ENCODE measurements at places on chromosomes 5 and 9.

DNA sequence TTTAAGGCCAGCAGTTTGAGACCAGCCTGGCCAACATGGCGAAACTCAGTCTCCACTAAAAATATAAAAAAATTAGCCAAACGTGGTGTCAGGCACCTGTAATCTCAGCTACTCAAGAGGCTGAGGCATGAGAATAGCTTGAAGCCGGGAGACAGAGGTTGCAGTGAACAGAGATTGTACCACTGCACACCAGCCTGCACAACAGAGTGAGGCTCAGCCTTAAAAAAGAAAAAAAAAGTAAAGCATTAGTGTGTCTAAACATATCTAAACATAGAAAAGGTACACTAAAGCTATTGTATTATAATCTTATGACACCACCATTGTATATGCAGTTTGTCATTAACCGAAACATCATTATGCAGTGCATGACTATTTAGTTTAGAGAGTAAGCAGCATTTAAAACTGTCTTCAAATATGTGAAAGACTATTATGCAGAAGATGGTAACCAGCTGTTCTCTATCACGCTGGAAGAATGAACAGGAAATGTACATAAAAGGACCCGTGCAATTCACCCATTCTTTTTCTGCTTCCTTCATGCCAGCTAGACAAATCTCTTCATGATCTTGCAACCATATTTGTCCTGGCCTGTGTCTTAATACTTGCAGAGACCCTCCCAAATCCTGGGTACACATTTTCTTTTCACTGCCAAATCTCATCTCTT lies 58.6 kb downstream of the ITGA1 start:
- no peak for DNase-seq

DNA sequence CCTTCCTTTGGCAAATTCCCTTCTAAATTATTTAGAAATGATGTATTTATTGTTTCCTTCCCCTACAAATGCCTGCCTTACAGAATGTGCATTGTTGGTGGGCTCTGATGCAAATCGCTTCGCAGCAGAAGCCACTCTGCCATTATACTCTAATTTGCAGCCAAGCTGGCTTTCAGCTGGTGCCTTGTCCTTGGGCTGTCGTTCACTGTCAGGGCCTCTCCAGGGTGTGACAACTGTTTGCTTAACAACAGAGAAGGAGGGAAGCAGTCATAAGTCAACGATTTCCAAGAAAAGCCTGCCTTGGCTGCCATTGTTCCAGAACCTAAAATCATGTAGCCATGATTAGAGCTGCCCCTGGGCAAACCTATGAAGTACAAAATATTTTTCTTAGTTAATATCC lies 260.1 kb upstream of the RGMB start:
- peak; percentile 49 for DNase-seq

DNA sequence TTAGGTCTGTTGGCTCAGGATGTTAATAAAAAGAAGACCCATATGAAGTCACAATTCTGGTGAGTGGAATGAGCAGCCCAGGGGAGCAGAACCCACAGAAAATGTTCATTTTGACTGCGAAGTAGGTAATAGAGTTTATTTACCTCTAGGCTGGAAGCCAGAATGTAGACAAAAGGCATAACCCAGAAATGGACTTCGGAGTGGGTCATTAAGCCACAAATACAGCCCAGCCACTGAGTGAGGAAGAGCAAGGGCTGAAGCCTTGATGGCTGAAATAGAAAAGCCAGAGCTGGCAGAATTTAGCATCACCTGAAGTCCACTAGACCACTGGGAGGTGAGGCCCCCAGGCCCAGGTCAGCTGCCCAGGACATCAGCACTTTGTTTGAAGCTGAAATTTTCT lies 168.0 kb downstream of the NXNL2 start:
- no peak for DNase-seq

GRCh38 chr9:120612218-120612617 lies 32.3 kb upstream of the CDK5RAP2 start:
- DNase-seq, result no peak

DNA sequence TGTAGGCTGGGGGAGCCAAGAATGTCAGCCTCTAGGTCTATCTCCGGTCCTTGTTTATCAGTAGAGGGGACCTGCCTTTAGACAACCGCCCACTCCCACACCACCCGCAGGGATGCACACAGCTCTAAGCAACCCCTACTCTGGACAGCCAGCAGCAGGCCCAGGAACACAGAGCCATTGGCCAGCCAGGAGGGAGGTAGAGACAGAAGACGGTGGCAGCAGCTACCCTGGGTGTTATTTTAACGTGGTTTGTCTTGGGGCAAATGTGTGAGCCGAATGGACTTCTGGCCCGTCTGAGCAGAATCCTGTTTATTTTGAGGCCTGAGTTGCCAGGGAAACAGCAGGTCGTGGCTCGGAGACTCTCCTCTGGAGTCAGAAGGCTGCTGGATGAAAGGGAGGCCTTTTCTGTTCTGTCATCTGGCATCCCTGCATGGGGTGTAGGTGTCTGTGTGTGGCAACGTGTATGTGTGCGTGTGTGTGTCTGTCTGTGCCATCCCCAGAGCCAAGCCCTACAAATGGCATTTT lies 382 bp upstream of the FGF1 start:
- peak; percentile 41 for DNase-seq

- no peak for DNase-seq
Observed at GRCh38 chr5:58545912-58546311, 37.0 kb upstream of the RAB3C start.

DNA sequence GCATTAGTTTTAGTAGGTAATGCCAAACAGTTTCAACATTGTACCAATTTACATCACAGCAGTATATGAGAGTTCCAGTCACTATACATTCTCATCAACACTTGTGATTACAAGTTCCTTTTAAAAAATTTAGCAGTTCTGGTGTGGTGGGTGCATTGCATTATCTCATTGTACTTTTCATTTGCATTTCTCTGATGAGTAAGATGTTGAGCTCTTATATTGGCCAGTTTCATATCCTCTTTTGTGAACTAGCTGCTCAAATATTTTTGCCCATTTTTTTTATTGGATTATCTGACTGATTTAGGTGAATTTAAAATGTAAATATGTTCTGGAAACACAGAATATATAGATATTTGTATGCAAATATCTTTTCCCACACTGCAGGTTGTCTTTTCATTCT lies 160.9 kb upstream of the NR3C1 start:
- DNase-seq, result no peak

DNA sequence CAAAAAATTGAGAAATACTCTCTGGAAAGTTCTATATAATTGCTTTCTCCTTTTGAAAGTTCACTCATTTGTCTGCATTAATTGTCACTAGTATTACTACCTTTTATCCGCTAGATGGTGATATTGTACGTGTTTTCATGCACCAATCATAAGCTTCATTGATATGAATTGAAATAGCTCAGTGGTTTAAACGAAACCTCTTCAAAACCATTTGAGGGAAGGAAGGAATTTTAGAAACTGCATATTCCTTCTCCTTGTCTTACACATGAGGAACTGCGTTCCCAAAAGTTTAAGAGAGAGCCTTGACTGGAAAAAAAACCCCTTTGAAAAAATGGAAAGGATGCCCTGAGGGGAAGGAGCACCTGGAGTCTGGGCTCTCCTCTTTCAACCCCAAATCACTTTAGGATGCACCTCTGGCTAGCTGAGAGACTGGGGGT lies 98.6 kb downstream of the YTHDC2 start:
- peak; percentile 54 for DNase-seq

- DNase-seq, result no peak
Observed at GRCh38 chr5:87242242-87242641, 25.4 kb upstream of the RASA1 start.

DNA sequence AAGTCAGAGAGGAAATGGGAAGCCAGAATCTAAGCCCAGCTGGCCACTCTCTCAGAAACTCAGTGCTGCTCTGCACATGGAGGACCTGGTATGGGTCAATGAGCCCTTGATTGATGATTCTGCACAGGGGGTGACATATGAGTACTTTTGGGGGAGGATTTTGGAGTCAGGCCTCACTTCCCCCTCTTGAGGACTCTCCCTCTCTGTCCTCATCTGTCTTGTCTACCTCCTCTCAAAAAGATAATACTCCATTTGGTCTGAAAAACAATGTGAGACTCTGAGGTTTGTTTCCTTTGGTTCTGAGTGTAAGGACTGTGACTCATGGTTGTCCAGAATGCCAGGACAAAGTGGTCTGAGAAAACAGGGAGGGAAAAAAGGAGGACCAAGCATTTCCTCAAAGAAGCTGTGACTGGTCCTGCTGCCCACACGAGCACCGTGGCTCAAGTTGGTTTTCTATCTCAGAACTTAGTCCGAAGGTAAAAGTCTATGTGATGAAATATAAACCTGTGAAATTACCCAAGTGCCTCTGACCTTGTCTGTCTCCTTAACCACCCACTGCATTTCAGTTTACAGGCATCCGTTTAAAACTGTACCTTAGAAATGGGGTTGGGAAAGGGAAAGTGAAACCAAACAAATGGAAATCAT lies 11.1 kb downstream of the TTC39B start:
- peak; percentile 37 for DNase-seq

GRCh38 chr5:154757814-154758406 lies 2.7 kb downstream of the LARP1 start:
- DNase-seq, result no peak

GRCh38 chr5:74028406-74028805 lies 402.4 kb downstream of the ARHGEF28 start:
- DNase-seq, result no peak

DNA sequence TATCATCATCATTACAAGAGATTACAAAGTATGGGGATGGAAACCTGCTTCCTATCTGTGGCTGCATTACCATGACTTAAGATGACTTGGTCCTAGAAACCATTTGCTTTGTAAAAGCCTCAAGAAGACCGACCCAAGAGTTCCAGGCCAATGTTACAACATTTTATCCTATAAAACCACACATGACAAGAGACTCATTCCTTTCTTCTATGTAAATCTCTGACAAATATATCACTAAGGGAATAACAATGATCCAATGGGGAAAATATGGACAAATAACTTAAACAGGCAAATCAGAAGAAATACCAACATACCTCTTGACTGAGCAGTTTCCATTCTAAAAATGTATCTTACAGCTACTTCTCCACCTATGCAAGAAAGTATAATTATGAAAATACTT lies 44.3 kb upstream of the VPS13A start:
- DNase-seq, result no peak

GRCh38 chr5:127316011-127316410 lies 25.4 kb downstream of the MEGF10 start:
- DNase-seq, result no peak

DNA sequence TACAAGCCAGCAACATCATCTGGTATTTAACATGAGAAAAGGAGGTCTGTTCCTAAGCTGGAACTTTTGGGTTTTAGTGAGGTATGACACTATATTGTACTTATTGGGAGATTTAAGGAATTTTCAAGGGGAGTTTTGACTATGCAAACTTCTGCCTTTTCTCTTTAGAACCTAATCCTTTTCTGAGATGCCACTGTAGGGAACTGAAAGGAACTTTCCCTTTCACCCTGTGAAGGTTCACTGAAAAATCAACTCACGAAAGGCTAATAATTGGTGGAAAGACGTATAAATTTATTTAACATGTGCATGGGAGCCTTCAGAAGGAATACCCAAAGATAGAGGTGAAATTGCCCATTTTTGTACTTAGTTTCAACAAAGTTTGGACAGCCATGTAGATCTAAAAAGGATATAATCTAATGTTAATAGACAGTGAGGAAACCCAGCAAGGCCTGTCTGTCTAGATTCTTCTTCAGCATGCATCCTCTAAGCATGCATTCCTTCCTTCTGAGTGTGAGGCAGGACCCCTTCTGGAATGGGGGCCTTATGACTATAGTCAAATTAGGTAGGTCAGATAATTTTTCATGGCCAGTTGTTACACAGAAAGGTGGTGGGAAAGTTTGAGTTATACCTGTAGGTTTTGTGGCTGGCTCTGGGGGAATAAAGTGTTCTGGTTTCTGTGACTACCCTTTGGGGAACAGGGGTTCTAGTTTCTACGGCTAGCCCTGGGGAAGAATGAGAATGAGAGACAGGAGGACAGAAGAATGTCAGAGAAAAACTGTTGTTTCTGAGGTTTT lies 200.3 kb downstream of the C9orf152 start:
- no peak for DNase-seq

DNA sequence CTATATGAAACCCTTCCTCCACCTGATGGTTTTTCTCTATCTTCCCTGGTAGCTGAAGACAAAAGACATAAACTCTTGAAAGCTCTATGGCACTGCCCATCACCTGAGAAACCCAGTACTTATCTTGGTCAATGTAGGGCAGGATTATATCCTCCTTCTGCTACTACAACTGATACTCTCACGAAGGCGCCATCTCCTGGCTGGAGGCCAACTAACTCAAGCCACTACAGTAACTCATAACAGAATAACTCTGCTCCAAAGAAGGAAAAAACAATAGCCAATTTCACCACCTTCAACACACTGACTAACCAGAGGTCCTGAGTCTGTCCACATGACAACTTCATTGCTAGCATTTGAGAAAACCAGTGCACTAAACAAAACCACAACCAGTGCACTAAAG lies 409.2 kb downstream of the CETN3 start:
- DNase-seq, result no peak

DNA sequence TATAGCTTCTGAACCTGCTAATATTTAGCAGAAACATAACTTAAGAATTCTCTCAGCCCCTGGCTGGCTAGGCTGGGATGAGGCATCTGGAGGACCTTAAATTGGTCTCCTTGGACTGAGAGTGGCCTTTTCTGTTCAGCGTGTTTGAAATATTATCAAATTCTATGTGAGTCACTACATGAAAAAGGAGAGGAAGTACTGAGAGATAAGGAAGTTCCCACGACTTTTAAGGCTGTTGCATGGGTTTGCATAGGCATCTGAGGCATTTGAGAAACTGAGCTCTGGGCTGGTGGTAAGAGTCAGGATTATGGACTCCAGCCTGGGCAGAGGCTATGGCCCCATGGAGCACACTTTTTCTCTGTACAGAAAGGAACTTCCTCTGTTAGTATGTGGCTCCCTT lies 816.2 kb upstream of the GRAMD2B start:
- no peak for DNase-seq

DNA sequence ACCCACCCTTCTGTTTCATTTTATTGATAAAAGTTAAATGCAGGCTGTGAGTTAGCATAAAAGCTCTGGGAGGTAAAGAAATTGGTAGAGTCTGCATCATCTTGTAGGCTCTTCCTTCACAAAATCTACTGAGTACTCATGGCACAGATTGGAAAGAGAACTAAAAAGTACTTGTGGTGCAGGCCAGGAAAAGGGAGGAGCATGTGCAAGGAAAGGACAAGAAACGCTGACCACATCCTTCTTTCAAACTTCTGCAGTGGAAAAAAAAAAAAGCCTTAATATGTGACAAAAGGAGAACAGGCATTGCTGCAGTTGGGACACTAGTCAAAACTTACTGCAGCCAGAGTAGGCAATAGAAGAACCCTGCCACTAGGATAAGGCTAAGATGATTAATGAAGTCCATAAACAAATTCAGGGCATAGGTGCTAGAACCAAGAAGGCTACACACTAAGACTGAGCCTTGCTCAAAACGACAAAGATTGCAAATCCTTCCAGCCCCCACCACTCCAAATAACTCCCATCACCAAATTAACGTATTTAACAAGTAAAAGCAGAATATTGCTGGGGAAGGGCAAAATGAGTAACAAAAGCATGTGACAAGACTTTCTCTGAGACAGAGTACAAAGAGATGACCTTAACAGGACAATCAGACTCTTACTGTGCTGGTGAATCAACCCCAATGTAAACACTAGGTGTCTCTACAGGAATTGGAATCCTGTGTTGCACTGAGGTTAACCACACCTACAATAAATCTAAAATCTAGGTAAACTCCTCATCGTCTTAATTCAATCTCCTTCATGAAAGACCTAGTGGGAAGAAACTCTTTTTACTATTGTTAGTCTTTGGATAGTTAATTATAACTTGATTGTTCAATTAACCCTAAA lies 1024.8 kb downstream of the TLE1 start:
- no peak for DNase-seq

Measured in tongue (tissue), 3 donors.